ENCODE measurements at places on chromosomes 13 and 19. TPM values are rescaled to one million over a fixed set of nuclear protein-coding genes. Genes with fewer than 3 reads are reported as not detected.

GRCh38 chr13:73958657-73959397 is 175.4 kb downstream of the KLF12 start:
- DNase-seq: no peak
- no peak overlapping the region for H3K27ac ChIP-seq
- H3K27me3 ChIP-seq: no peaks in the 10 kb centered on the region

DNA sequence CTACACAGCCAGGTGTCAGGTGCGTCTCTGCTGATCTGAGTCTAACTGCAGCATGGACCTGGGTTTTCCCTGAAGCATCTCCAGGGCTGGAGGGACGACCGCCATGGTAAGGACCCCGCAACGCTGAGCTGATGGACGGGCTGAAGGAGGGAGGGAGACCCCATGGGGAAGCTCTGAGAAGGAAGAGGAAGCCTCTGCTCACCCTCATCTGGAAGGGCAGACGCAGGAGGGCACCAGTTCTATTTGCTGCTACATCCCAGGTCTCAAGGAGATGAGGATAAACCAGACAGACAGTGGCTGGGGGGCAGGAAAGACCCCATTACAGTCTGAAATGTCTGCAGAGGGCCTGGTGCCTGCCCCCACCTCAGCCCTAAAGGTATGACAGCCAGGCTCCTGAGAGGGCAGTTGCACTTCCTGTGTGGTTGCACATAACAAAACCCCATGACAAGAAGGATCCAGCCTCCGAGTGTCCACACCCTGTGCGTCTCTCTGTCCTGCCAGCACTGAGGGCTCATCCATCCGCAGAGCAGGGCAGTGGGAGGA is at the start of gene LILRA2:
TSS of gene LILRA2 (plus strand) at position 461 of the 543 bp plus-strand sequence. CDS start 89 bp downstream, outside the sequence.
- peak; percentile 28 for DNase-seq
- H3K4me3 ChIP-seq: no peak within 1 kb of the TSS
- no peaks in the 10 kb centered on the region for H3K4me1 ChIP-seq
- no peaks in the 10 kb centered on the region for H3K36me3 ChIP-seq
- H3K27me3 ChIP-seq: no peaks in the 10 kb centered on the region

- H3K4me1 ChIP-seq: no peaks in the 10 kb centered on the region
- H3K27me3 ChIP-seq: no peaks in the 10 kb centered on the region
- H3K27ac ChIP-seq: no peak overlapping the region
- H3K4me3 ChIP-seq: no peak overlapping the region
Observed at GRCh38 chr13:105929505-105929904, 606.0 kb downstream of the EFNB2 start.

GRCh38 chr13:20195801-20196200 is 3.1 kb upstream of the GJB2 start:
- no peak overlapping the region for H3K27ac ChIP-seq
- H3K4me3 ChIP-seq: no peak overlapping the region
- H3K36me3 ChIP-seq: no peaks in the 10 kb centered on the region
- peaks cover 41% of the 10 kb centered on the region for H3K4me1 ChIP-seq
- no peaks in the 10 kb centered on the region for H3K27me3 ChIP-seq

TPTE2 gene
- total RNA-seq: not detected

CRLF1 gene
- 23.3 TPM for total RNA-seq
